ENCODE measurements at places on chromosomes 12 and 14. TPM values are rescaled to one million over a fixed set of nuclear protein-coding genes. Genes with fewer than 3 reads are reported as not detected.
A peak's percentile ranks its signal among the peaks of the same experiment; 100 is the strongest.

DNA sequence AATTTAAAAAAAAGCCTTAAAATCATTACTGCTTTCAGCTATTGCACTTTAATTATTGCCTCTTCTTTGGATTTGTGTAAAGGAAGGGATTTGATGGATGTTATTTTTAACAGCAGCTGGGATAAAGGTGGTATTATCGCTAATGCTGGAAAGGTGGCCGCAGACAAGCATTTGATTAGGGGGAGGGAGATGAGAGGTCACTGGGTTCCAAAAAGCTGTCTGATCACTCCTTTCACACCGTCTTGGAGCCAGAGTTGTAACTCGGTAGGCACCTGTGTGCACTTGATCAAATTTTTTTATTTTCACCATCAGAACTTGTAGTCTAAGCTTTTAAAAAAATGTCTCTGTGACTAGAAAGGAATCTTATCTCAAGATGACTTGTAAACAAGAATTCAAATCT, 99.8 kb downstream of the AKAP6 start:
- DNase-seq, result no peak

- DNase-seq, result no peak
Observed at GRCh38 chr12:72256725-72257124, 15.4 kb upstream of the TRHDE start.

DNA sequence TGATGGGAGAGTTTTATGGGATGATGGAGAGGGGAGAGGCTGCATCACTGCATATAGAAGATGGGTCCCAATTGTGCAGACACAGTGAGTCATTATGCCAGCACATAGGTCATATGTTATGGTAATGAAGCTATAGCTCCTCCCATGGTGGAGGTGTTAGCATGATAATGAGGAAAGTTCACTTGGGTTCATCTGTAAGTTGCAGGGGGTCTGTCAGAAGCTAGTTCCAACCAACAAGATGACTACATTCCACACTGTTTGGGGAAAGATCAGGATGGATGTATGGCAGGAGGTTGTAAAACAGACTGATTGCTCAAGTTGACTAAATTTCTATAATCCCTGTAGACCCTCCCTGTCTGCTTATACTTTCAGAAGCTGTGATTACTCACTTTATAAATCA, 561.3 kb downstream of the C12orf50 start:
- DNase-seq, result no peak

- no peak for DNase-seq
Observed at GRCh38 chr12:117907108-117907689, 61.6 kb downstream of the KSR2 start.

DNA sequence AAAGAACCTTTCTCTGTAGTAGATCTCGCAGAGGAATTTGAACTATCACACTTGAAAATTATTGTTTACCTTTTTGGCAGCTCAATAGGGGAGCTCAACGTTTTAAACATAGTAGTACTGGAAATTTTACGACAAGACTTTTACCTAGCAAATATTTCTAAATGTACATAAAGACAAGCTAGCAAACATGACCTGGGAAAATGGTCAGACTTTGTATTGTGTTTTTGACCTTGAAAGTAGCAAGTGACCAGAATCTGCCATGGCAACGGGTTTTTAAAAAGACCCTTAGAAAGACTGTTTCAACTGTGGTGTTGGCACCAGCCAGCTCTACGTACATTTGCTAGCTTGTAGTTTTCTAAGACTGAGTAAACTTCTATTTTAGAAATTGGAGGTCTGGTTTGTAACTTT, 20.2 kb upstream of the A2M start:
- DNase-seq, result no peak

GRCh38 chr14:105213361-105213760, 32.2 kb upstream of the NUDT14 start:
- DNase-seq, result no peak

DNA sequence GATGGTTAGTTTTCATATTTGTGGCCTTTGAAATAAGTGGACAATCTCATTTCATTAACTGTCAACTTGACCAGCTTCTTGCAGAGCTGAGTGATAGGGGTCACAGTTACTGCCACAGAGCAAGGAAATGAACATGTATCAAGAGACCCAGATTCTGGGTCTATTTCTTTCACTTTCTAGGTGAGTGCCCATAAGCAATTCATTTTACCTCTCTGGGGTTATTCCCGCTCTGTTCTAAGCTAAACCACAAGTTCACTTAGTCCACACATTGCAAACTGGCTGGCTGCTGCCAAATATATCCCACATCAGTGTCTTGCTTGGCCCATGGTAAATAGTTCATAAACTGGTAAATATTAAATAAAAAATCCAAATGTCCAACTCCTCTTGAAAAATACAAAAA, 29.9 kb downstream of the GPHB5 start:
- DNase-seq, result no peak

DNA sequence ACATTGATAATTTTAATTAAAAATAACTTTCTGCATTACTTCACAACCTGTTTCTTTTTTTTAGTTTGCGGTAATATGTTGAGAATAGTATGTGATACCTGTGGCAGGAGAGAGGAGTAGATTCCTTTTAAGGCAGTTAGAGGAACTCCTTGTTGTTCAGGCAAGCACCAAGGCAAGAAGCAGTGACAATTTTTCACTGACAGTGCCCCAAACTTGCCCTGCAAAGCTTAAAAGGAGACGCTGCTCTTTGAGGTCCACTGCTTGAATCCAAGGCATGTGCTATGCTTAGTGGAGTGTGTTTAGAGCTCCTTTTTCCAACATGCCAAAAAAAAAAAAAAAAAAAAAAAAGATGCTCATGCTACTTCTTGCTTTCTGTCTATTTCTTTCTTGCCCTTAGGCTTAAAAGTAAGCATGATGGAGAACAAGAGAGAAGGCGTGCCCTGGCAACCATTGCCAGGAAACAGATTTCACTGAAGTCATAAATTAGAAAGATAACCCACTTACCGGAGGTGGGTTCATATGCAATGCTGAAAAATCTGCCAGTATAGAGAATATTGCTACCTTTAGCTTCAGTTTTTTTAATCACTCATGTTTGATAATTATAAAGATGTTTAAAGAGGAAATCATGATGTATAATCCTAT, 58.3 kb upstream of the DYRK2 start:
- DNase-seq, result no peak

GRCh38 chr14:49593016-49593415, 5.7 kb upstream of the LRR1 start:
- no peak for DNase-seq

- no peak for DNase-seq
Observed at GRCh38 chr14:104303705-104304425, 165.5 kb downstream of the KIF26A start.

DNA sequence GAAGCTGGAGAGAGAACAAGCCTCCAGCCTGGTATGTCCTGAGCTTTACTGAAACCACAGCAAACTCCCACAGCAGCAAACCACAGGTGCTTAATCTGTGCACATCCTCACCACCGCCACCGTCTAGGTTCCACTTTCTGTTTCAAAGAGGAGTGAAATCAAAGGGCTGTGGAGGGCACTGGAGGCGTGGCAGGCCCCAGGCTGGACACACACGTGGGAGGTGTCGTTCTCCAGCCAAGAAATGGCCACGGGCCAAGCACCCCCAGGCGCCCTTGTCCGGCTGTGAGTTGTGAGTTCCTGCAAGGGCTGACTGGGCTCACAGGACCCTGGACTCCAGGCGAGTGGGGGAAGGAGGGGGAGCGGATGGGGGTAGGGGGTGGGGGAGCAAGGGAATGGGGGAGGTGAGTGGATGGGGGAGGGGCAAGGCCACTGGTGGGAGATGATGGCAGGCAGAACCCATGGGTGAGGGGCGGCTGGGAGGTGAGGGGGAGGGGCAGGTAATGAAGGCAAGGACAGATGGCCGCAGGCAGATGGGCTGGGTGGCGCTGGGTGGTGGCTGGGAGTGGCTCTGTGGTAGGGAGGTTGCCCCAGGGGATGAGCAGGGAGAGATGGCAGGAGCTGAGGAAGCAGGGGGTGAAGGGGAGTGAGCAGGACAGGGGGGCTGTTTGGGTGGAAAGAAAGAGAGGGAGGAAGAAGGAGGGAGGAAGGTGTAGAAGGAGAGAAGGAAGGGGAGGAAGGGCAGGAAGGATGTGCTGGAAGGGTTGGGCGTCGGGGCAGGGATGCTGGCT, 86.7 kb downstream of the NCOR2 start:
- peak; percentile 65 for DNase-seq

DNA sequence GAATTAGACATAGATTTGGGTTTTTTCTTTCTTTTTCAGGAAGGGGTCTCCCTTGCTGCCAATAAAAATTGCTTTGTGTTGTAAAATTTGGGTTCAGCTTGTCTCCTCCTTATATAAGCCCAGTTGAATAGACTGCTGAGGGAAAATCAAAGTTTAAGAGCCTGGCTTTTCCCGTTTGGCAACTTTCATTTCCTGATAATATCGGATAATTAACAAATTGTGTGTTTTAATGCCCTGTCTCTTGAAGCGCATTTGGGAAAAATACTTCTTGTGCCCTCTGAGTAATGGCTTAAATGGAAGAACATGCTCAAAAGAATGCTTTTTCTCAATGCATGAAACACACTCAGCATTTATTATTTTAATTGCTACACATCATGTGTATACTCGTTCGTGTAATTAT, 198.0 kb upstream of the DCN start:
- peak; percentile 28 for DNase-seq

DNA sequence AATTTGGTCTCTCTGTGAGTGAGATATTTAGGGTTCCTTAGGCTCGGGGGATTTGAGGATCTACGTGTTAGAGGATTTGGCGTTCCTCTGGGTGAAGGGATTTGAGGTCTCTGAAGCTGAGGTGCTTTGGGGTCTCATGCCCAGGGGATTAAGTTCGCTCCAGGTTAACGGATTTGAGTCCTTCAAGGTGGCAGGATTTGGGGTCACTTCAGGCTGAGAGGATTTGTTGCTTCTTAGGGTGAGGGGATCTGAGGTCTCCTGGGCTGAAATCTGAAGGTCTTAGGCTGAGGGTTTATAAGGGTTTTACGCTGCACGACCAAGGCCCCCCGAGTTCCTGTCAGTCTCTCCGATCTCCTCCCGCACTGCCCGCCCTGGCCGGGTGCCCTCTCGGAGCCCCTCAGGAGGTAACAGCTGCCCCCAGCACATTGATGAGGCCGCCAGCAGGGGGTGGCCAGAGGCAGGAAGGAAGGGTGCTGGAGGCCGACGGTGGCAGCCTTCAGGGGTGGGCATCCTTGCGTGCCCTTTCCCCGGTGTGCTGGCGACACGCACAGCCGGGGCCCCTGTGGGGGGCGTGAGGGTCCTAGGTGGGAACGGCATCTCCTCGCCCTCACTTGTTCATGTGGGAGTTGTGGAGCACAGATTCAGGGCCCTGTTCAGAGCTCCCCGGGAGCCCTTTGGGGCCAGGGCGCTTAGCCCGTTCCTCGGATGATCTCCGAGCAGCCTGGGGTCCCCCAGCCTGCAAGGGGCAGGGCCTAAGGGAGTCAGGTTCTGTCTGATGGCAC, 14.3 kb downstream of the CEP170B start:
- no peak for DNase-seq

- DNase-seq, result no peak
Observed at GRCh38 chr14:83478741-83479140, 1945.1 kb upstream of the SEL1L start.

DNA sequence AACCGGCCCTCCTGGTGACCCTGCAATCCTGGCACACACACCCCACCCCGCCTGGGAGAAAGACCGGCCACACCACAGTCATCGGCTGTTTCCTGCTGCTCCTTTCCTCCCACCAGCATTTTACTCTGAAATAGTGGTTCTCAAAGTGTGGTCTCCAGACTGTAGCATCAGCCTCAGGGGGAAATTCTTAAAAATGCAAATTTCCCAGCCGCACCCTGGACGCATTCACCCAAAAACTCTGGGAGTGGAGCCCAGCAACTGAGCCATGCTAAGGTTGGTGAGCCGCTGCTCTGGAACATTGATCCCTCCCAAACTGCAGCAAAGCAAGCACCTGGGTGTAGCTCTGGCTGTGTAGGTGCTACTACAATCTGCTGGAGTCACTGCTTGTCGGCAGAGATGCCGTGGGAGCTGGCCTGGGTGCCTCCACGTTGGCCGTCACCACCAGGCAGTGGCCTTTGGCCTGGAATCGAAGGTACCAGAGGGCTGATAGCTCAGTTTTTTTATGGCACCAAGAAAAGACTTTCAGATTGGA, 38.4 kb upstream of the BCL2L14 start:
- DNase-seq, result no peak

- DNase-seq, result no peak
Observed at GRCh38 chr12:120231316-120232011, 30.6 kb upstream of the RPLP0 start.

GRCh38 chr14:54606631-54607133, 39.8 kb downstream of the SAMD4A start:
- no peak for DNase-seq

GRCh38 chr14:60326274-60326673, 77.3 kb downstream of the PPM1A start:
- DNase-seq, result no peak

DNA sequence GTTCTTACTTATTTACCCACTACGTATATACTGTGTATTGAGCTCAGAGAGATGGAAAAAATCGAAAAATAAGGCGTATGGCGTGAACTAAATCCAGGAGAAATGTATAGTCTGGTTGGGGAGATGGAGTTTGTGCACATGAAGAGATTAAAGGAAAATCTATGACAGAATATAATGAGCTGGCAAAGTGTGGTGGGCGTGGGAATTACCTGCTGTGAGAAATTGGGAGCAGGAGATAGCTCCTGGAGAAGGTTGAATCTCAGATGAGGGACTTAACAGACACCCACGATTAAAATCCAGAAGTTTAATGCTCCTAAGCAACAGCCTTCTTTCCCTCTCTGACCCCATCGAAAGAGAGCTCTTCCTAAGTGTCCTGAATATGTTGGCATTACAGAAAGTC, 224.2 kb upstream of the FKBP4 start:
- DNase-seq, result no peak

The TAS2R9 gene
- polyA plus RNA-seq, result not detected

The DBX2 gene
- 0.13 TPM for polyA plus RNA-seq

The LALBA gene
- not detected for polyA plus RNA-seq

The SNW1 gene
- 78.2 TPM for polyA plus RNA-seq

The RALGAPA1 gene
- polyA plus RNA-seq, result 58.3 TPM

The FOXN4 gene
- polyA plus RNA-seq, result 1.6 TPM

The STAB2 gene
- 1.1 TPM for polyA plus RNA-seq

The GPR65 gene
- 0.43 TPM for polyA plus RNA-seq

The PRICKLE1 gene
- polyA plus RNA-seq, result 58.0 TPM

The ANO4 gene
- 2.2 TPM for polyA plus RNA-seq

The EIF2S3B gene
- 2.1 TPM for polyA plus RNA-seq

The SLC38A4 gene
- 19.0 TPM for polyA plus RNA-seq

The ARHGDIB gene
- 44.5 TPM for polyA plus RNA-seq
